ENCODE measurements at places on chromosomes 2 and 18. TPM values are rescaled to one million over a fixed set of nuclear protein-coding genes. Genes with fewer than 3 reads are reported as not detected.
A peak's percentile ranks its signal among the peaks of the same experiment; 100 is the strongest.

DNA sequence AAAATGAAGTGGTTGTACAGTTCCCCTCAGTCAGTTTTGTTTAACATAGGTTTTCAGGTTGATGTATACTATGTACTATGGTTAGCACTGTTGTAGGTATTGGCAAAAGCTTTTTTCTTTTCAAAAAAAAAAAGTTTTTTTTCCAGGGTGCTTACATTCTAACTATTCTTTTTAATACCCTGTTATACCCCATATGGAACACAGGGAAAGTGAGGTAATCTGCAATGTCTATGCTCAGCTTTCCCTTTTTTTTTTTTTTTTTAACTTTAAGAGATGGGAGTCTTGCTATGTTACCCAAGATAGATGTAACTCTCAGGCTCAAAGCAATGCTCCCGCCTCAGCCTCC, 590 bp upstream of the CCDC138 start:
- no peak for DNase-seq

GRCh38 chr2:126656431-126657147, 631 bp downstream of the GYPC start:
- DNase-seq = peak; percentile 70

DNA sequence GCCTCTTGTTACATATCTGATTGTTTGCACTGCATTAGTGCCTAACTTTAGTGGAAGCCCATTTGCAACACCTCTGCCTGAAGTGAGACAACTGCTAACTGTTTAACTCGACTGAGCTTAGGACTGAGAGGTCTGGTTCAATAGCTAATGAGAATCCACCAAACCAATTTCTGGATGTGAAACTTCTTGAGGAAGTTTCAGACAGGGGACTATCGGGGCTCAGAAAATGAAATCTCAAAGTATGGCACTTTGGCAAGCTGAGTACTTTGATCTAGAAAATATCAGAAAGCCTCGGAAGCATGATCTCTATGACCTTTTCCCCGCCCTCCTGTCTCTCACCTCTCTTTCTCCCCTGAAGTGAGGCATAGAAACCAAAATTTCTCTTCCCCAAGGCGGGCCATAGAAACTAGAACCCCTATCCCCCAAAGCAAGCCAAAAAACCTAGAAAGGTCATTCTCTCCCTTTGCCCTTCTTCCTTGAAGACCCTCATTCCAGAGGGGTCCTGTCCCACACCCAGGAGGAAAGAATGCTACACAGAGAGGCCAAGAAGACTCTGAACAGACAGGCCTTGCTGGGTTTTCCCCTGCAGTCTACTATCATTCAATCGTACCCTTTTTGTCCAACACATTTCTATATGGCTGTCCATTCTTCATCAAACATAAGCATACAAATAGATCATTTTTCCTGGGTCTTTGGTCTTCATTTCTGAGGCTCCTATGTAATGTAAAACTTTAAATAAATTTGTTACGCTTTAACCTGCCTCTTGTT, 69.6 kb upstream of the CREB1 start:
- DNase-seq = no peak

- DNase-seq = no peak
Measured at GRCh38 chr2:105788670-105789290, 44.1 kb downstream of the NCK2 start.

GRCh38 chr2:61017556-61018317, at the start of the genes PEX13 and PUS10:
Gene PEX13 (plus strand): TSS chr2:61017720. CDS start chr2:61017760, 40 bp downstream.
Gene PUS10 (minus strand): TSS chr2:61018255. CDS start chr2:61011890, 6,365 bp downstream.
- DNase-seq = peak; percentile 88

- DNase-seq = no peak
Measured at GRCh38 chr2:235343156-235343774, 150.6 kb upstream of the AGAP1 start.

GRCh38 chr2:25316101-25316500, 25.6 kb downstream of the DNMT3A start:
- DNase-seq = no peak

The NT5C1B gene
- 0.88 TPM for polyA plus RNA-seq

The OTX1 gene
- polyA plus RNA-seq = not detected

The GKN2 gene
- polyA plus RNA-seq = not detected

The POTEI gene
- not detected for polyA plus RNA-seq

Measured in GM23248 (cell line).